ENCODE measurements at places on chromosomes 5 and 9.

- DNase-seq: no peak
Measured at GRCh38 chr5:179599973-179600372, 23.5 kb downstream of the HNRNPH1 start.

DNA sequence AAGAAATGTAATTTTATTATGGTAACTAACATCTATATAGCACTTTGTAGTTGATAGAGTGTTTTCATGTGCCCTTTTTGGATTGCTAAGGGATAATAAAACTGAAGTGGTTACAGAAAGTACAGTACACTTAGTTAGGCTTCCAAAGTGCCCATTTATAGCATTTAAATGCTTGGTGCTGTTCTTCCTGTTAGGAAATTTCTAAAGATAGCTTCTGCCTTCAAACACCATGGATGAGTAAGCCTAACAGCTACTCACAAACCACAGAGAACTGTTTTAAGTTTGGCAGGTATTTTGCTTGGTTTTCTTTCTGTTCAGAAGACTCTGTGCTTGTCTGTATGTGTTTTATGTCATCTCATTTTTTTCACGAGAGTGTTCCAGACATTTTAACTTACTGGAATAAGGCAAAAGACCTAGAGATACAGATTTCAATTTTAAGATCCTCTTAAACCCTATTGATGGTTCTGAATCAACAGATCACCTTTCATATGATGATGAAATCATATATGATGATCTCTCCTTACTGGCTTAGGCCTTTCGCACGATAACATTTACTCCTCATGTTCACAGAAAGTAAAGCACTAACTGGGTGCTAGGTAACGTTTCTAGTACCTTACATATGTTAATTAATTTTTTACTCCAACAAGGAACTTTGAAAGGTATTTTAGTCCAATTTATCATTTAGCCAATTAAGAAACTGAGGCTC, 4.4 kb downstream of the RIMOC1 start:
- no peak for DNase-seq

DNA sequence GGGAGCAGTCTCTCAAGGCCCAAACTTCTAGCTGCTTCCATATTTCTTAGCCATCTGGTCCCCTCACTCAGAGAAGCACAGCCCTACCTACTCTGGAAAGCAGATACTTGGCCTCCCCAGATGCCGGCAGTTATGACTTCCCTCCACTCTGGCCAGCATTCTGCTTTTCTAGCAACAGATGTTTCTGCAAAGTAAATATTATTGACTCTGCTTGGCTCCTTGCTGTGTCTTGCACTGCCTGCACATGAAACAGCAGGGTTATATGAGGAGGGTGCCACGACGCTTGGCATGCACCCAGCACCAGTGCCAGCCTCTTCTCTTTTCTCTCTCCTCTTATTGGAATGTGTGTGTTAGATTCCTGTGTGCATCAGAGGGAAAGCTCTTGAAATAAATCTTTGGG, 99.7 kb downstream of the ARHGAP26 start:
- DNase-seq: peak; percentile 50

DNA sequence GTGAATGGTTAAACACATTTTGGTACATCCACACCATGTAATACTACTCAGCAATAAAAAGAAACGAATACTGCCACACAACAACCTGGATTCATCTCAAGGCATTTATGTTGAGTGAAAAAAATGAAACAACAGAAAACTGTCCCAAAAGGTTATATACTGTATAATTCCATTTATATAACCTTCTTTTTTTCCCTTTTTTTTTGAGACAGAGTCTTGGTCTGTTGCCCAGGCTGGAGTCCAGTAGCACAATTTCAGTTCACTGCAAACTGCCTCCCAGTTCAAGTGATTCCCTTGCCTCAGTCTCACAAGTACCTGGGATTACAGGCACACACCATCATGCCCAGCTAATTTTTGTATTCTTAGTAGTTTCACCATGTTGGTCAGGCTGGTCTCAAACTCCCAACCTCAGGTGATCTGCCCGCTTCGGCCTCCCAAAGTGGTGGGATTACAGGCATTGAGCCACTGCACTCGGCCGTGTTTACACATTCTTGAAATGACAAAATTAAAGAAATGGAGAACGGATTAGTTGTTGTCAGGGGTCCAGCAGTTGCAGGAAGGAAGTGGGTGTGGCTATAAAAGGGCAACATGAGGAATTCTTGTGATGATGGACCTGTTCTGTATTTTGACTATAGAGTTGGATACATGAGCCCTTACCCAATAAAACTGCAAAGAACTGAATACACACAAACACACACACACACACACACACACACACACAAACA, 17.4 kb downstream of the PPP6C start:
- DNase-seq: no peak

GRCh38 chr5:142210864-142211412, 102.4 kb downstream of the NDFIP1 start:
- no peak for DNase-seq

DNA sequence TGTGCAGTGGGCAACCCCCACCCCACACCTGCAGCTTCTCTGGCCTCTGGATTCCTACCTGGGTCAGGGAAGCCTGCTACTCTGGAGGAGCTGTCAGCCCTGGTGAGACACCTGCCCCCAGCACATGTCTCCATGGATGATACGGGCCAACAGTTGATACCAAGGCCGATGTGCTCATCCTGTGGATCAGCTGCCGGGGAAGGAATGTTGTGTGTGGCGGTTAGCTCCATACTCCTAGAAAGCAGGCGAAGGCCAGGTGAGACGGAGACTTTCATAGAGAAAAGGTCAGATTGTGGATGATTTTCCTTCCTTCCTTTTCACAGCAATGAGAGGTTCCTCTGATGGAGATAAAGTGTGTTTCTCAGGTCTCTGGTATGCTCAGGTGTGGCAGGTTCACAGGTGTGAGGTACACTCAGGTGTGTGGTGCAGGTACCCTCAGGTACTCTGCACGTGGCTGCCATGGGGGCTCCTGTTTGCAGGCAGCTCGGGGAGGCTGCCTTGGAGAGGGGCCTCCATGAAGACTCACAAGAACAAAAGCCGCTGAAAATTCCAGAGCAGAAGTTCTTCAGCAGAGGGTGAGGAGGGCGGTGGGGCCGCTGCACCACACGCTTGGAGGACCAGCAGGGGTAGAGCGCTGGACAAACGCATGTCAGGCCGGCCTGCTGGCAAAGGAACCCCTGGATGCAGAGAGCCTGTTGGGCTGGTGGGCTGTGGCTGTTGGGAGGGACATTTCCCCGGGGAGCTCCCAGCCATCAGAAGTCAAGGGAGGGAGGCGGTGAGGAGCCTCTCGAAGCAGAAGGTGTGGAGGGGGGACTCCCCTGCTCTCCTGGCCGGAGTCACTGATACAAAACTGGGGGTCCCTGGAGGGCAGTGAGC, 5.1 kb upstream of the AHRR start:
- no peak for DNase-seq

GRCh38 chr5:136434795-136435194, 69.5 kb upstream of the TRPC7 start:
- DNase-seq: no peak

DNA sequence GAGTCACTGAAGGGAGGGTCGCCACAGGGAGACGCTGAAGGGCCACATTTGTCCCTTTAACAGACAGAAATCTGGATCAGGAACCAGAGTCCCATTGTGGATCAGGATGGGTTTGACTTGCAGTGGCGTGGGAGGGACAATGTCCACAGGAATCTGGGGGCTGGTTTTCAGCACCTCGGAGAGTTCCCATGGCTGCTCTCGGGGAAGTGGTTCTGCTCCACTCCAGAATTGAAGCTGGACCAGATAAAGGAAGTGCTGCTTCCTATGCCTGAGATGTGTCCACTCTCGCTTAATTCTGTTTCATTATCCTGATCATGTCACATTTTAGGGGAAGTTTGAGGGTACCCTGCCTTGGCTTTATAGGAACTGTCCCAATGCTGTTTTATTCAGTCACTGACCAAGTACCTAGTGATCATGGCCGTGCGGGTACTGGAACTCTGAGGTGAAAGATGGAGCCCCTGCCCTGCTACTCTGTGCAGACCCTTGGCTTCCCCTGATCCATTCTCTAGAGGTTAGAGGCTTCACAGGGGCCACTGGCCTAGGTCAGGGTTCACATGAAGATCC, 28.7 kb downstream of the ENHO start:
- peak; percentile 78 for DNase-seq

GRCh38 chr5:116766470-116766947, 191.9 kb upstream of the SEMA6A start:
- no peak for DNase-seq

DNA sequence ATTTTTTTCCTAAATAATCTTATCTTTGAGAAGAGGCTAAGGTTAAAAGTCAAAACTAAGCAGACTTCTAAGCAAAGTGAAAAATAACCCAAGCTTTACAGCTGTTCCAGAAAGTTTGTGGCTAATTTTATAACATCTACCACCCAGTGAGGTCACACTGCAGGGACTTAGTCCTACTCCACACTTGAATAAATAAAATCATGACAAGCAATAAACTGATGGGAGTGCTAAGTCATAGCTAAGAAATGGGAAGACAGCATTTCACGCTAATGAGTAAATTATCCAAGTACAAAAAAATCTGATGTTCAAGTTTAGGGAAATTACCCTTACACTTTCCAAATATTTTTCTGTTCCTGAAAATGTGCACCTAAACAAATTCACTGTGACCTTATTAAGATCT, 47.7 kb downstream of the ZNF608 start:
- no peak for DNase-seq

DNA sequence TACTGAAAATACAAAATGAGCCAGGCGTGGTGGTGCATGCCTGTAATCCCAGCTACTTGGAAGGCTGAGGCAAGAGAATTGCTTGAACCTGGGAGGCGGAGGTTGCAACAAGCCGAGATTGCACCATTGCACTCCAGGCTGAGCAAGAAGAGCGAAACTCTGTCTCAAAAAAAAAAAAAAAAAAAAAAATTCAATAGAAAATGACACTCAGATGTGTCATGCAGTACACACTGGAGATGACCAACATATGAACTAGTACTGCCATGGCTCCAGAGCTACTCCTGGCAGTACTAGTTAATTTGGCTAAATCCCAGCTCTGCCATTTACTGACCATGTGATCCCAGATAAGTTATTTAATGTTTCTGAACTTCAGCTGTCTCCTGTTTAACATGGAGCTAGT, 7.3 kb downstream of the ATOX1 start:
- DNase-seq: no peak

Measured in eye (tissue), 1 donor.